ENCODE measurements at places on chromosomes 16 and 17.

- no peak for DNase-seq
These were observed 17.0 kb downstream of the HS3ST3A1 start for GRCh38 chr17:13584701-13585080.

- DNase-seq = no peak
These were observed 21.4 kb downstream of the ADAM11 start for GRCh38 chr17:44780161-44780560.

- DNase-seq = no peak
These were observed 64.2 kb downstream of the CREBBP start for GRCh38 chr16:3816326-3816725.

DNA sequence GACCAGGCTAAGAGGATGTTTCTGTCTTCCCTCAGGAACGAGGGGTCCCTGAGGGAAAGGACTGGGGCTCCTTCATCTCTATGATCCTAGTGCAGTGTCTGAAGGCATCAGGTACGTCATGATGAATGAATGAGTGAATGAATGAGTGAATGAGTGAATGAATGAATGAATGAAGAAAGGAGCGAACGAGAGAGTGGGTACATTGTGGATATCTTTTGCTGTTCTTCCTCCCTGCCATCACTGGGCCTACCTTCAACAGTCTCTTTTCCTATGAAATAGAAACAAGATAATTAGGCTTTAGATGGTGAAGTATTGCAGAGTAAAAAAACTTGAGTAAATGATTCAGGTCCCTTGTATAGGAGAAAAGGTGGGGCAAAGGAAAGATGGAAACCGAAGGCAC is 111.3 kb upstream of the CRHR1 start:
- no peak for DNase-seq

DNA sequence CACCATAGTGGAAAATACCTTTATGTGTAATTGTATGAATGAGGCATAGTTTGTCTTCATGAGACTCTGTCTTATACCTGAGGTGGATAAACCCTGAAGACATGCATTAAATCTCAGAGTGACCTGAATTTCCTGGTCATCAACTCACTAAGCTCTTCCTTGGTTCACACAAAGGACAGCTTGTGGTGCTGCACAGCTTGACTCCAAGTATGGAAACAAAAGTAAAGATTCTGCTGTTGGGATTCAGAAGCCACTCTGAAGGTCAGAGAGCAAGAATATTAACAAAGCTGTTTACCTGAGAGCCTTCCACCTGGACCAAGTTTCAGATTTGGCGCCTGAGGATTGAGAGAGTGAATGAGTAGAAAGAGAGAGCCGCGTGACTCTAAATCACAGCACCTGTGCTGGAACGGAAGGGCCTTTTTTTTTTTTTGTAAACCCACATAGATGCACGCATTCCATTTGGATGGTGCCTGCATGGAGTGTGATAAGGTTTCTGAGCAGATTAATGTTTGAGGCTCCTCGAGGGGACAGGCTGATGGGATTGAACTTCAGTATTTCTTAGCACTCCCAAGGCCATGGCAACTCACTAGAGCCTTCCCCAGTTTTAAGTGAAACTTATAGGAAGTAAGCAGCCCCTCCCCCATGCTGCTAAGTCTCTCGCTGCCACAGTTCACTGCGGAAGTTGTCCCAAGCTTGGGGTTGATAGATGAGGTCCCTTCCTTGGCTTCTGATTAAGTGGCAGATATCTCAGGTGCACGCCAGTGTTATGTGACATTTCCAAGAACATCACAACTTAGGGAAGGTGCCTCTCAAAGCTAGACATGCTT is 28.7 kb downstream of the CALB2 start:
- no peak for DNase-seq

DNA sequence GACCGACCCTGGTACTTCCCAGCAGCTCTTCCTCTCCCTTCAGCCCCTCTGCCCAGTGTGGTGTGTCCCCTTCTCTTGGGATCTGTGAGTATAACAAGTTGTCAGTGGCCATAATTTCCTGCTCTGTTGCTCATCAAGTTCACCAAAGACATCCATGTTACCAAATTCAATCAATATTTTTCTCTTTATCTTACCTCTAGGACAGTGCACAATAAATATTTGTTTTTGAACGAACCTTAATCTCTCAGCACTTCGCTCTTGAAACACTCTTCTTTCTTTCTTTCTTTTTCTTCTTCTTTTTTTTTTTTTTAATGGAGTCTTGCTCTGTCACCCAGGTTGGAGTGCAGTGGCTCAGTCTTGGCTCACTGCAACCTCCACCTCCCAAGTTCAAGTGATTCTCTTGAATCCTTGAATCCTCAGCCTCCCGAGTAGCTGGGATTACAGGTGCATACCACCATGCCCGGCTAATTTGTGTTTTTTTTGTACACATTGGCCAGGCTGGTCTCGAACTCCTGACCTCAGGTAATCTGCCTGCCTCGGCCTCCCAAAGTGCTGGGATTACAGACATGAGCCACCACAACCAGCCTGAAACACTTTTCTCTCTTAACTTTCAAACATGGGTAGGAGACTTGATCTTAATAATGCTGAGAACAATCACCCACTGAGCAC is 2.7 kb upstream of the UMOD start:
- DNase-seq = no peak

- no peak for DNase-seq
These were observed 12.2 kb downstream of the KNOP1 start for GRCh38 chr16:19705843-19706242.

All from stimulated activated CD4-positive, alpha-beta T cell treated with anti-CD3 and anti-CD28 coated beads, TNF-alpha, amount 100 ng/mL, for 1 hour (primary cell).